ENCODE measurements at places on chromosomes 6 and 20. TPM values are rescaled to one million over a fixed set of nuclear protein-coding genes. Genes with fewer than 3 reads are reported as not detected.

DNA sequence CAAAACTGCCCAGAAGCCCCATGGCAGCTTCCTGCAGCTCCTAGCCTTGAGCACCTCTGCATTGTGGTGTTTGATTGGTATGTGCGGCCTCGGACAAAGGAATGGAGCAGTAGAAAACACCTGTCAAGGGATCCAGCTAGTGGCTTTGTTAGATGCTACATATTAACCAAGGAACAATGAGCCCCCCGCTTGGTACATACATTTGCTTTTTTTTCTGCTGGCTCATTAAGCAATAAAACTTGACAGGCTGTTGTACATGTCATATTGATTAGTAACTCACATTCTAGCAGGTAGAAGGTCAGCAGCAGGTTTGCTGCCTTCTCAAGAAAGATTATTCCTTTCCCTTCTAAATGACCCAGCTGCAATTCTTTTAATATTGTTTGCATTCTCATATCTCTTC, 937 bp downstream of the SPACA1 start:
- no peak for DNase-seq
- no peaks in the 10 kb centered on the region for H3K4me1 ChIP-seq
- no peaks in the 10 kb centered on the region for H3K36me3 ChIP-seq
- H3K4me3 ChIP-seq = no peak overlapping the region
- H3K27me3 ChIP-seq = no peaks in the 10 kb centered on the region
- no peak overlapping the region for H3K27ac ChIP-seq

- H3K27ac ChIP-seq = no peak overlapping the region
- no peaks in the 10 kb centered on the region for H3K36me3 ChIP-seq
- peaks cover 8% of the 10 kb centered on the region for H3K4me1 ChIP-seq
- DNase-seq = no peak
Measured at GRCh38 chr20:11227602-11228001, 553.8 kb upstream of the JAG1 start.

DNA sequence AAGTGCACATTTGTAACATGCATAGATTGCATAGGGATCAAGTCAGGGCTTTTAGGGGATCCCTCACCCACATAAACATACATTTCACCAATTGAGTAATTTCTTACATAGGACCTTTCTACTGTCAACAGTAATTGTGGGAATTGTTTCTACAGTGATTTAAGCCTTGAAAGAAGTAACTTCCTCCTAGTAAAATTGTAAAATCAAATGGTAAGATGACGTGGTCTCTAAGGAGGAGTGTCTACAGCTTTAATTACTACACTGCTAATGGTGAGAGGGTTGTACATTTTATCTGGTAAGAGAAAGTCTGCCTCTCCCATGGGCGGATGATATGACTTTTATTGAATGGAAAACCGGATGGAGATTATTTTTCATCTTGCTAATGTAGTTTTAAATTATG, 98.0 kb downstream of the RPP40 start:
- H3K27me3 ChIP-seq = no peaks in the 10 kb centered on the region
- DNase-seq = no peak
- no peak overlapping the region for H3K4me3 ChIP-seq
- peaks cover 15% of the 10 kb centered on the region for H3K4me1 ChIP-seq
- peaks cover 8% of the 10 kb centered on the region for H3K36me3 ChIP-seq

DNA sequence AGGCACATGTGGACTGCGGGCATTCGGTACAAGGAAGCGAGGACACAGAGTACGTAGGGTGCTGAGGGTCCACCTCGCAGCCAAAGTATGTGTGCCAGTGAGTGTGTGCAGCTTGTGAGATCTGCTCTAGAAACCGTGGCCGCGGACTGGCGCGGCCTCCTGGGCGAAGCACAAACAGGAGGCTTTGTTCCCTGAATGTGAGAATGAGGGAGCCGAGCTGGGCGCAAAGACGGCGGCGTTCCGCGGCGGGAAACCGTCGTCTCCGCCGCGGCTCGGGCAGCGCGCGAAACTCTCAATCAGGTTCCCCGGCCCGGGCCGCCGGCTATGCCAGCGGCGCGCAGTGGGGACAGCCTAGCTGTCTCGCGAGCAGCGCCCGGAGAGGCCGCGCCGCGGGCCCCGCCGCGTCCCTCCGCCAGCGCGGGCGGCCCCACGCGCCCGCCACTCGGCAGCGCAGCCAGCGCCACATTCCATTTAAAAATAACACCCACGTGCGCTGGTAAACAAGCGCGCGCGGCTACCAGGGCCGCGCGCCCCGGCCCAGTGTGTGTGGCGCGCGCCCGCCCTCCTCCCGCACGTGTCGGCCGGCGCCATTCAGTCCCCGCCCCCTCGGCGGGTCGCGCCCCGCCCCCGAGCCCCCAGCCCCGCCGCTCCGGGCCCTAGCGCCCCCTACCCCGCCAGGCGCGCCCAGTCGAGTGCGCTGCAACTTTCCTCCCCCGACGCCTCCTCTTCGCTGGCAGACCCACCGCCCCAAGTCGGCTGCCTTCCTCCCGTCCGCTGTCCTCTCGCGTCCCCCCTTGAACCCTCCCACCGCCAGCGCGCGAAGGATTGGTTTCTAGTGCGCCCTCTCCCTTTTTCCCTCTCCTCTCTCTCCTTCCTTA, 3.0 kb upstream of the FOXO3 start:
- peaks cover 15% of the 10 kb centered on the region for H3K4me1 ChIP-seq
- H3K27ac ChIP-seq = peak overlapping the region; percentile 95
- H3K4me3 ChIP-seq = peak overlapping the region; percentile 92
- no peaks in the 10 kb centered on the region for H3K36me3 ChIP-seq
- H3K27me3 ChIP-seq = no peaks in the 10 kb centered on the region

GRCh38 chr20:46939031-46939965, 44.7 kb downstream of the EYA2 start:
- H3K27me3 ChIP-seq = no peaks in the 10 kb centered on the region
- H3K4me1 ChIP-seq = no peaks in the 10 kb centered on the region
- H3K36me3 ChIP-seq = no peaks in the 10 kb centered on the region
- H3K4me3 ChIP-seq = no peak overlapping the region
- no peak for DNase-seq
- no peak overlapping the region for H3K27ac ChIP-seq

GRCh38 chr6:53437557-53438202, 88.9 kb upstream of the ELOVL5 start:
- no peaks in the 10 kb centered on the region for H3K27me3 ChIP-seq
- H3K27ac ChIP-seq = no peak overlapping the region
- no peak for DNase-seq
- peaks cover 5% of the 10 kb centered on the region for H3K4me1 ChIP-seq
- no peaks in the 10 kb centered on the region for H3K36me3 ChIP-seq

KIF25 gene
- total RNA-seq = not detected

EIF6 gene
- total RNA-seq = 57.5 TPM

NKX2-2 gene
- total RNA-seq = not detected

All from upper lobe of left lung (tissue), 6 donors.